Inflammatory macrophage treated with lipopolysaccharide for 4 hours (primary cell): ENCODE measurements at places on chromosomes 7 and 10.

- DNase-seq, result peak; percentile 63
Measured at GRCh38 chr10:13776861-13777311, 190.1 kb downstream of the PRPF18 start.

DNA sequence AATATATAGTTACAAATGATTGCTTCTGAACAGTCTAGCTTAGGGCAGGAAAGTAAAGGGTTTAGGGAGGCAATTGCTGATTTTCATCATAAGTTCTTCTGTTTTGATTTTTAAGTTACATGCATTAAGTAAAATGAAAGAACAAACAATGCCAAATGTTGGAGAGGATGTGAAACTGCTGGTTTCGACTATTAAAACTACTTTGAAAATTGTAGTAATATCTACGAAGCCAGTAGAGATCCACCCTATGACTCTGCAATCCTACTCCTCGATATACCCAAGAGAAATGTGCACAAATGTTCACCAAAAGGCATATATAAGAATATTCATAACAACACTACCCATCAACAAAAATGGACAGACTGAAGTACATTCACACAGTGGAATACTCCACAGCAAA lies 24.3 kb downstream of the PDZD8 start:
- DNase-seq, result peak; percentile 56

- DNase-seq, result no peak
Measured at GRCh38 chr10:20993389-20993788, 96.3 kb upstream of the NEBL start.

- no peak for DNase-seq
Measured at GRCh38 chr7:31633467-31633866, 53.5 kb upstream of the PPP1R17 start.

- no peak for DNase-seq
Measured at GRCh38 chr10:35368485-35369048, 32.3 kb downstream of the CCNY start.
